ENCODE measurements at places on chromosomes 6 and 20.

DNA sequence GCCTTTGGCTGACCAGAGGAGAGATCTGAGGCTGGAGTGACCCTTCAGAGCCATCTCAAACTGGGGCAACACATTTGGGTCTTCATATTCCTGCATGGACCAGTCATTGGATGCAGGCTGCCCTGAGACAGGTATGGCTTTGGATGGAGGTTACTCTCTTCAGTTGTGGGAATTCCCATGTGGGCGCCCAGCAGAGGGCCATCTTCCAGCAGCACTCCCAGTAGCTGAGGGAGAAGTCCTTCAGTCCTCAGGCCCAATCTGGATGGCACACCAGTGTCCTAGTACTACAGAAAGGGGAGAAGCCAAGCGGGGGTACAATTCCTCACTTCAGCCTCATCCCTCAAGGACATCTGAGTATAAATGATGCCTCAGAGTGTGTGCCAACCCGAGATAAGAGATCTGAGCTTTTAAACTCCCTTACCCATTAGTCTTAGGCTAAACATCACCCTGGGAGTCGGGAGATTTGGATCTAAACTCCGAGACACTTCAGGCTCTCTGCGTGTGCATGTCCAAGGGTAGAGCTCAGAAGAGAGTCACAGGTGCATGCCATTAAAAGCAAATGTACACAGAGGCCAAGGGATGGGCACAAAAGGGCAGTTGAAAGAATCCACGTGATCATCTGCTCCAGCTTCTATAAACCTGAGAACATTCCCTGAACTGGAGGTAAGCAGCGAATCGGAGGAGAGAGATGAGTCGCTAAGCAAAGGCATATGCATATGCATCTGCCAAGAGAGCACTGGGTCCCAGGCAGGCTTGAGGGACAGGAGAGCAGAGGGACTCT lies 204.6 kb downstream of the CD83 start:
- no peak for DNase-seq

DNA sequence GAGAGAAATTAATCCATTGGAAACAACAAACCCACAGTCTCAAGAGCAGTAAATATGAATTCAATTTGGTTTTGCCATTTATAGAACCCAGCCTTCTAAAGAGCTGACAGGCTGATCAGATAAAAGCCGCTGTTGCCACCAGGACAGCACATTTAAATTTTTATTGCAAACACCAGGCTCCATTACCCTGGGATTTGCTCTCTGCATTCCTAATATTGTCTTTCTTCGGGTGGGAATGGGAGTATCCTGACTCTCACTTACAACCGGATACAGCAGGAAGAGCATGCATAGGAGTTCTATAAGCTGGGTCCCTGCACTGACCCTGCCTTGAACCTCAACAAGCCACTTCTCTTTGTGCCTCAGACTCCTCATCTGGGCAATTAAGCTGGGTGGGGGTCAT lies 142.9 kb downstream of the LRFN2 start:
- no peak for DNase-seq

GRCh38 chr6:163745536-163746400 lies 331.2 kb downstream of the QKI start:
- DNase-seq = no peak

DNA sequence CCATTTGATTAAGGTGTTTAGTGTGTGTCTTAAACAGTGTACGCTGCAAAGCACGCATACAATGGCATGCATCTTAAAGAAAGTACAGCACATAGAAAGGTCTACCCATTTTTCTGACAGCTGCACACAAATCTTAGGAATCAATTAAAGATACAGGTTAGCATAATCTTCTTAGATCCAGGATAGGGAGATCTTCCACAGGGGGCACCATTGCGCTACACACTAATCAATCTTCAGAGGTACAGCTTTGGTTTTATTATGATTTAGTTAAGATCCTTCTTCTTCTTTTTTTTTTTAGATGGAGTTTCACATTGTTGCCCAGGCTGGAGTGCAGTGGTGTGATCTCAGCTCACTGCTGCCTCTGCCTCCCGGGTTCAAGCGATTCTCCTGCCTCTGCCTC lies 63.7 kb upstream of the BEND3 start:
- DNase-seq = no peak

DNA sequence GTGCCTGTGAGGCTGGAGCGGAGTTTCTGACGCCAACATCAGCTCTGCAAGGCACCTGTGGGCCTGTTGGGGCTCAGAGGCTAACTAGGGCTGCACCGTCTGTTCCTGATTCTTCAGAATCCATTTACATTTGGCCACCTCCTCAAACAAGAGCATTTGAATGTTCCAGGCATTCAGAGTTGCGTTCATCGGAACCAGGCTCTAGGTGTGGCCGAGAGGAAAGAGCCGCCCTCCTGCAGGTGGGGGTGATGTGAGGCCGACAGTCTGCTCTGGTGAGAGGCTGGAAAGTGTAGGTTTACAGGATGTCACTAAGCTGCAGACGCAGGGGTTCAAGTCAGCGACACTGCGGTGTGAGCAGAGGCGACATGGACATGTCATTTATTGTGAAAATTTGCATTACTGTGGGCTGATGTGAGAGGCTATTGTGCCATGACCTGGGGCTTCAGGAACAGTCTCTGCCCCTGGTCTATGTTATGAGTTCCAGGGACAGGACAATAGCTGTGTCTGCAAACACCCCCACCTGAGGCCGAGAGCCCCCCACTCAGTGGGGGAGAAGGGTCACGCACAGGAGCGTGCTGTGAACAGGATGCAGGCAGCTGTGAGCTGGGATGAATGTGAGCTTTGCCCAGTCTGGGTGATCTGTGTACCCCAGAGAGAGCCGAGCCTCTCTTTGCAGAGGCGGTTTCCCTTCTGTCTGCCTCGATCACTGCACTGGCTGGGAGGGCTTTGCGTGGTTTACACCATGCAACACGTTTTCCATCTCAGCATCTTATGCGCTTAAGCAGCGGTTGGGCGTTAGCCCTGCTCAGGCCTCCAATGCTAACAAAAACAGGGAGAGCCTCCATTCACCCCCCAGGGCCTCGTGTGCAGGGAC lies 21.1 kb downstream of the SLCO4A1 start:
- no peak for DNase-seq

GRCh38 chr6:111600588-111601445 lies 4.9 kb downstream of the TRAF3IP2 start:
- DNase-seq = no peak

DNA sequence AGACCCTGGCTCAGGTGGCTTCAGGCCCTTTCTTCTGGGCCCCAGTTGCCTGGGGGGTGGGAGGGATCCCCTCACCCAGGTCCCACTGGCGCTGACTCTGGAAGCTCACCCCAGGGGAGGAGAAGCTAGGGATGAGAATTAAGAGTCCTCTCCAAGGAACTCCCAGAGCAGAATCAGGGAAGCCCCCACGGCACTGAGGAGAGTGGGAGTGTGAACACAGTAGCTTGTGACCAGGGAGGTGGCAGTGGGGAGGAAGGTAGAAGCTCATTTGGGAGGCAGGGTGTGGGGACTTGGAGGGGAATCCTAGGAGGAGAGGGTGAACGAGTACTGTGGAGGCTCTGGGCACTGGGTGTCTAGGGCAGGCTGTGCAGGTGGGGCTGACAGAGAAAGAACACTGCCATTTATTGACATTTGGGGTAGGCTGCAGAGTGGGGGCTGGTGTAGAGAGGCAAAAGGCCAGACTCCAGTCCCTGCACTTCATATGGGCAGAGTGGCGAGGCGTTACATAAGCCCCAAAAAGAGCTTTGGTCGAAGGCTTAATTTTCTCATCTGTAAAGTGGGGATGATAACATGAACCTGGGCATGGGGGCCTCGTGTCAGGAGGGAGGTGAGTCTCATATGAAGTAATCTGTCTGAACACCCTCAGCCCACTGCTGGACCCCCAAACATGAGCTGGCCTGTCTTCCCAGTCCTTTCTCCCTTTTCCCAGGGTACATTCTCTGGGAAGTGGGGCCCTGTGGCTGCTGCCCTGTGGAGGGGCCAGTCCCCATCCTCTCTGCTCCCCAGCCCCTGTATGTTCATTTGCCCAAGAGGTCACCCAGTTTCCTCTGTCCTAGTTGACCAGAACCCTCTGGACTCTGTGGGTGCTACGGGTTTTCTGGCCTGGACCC lies 80.5 kb downstream of the VEGFA start:
- DNase-seq = no peak

DNA sequence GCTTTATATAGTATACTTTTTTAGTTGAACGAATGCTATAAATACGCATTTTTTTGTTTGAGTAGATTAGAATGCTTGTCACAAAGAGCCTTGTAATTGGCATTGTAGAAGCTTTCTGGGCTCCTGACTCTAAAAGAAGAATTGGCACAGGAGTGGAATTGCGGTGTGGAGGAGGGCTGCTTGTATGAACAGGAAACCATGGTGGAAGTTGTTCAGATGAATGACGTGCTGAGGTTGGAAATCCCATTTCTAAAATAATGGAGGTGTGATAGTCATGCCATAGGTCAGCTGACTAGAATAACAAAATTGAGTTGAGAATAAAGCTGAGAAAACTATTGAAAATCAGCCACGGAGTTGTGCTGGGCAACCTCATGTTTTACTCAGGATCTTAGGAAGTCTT lies 174.9 kb downstream of the QKI start:
- DNase-seq = no peak

GRCh38 chr6:142292166-142292924 lies 9.5 kb upstream of the ADGRG6 start:
- DNase-seq = no peak

DNA sequence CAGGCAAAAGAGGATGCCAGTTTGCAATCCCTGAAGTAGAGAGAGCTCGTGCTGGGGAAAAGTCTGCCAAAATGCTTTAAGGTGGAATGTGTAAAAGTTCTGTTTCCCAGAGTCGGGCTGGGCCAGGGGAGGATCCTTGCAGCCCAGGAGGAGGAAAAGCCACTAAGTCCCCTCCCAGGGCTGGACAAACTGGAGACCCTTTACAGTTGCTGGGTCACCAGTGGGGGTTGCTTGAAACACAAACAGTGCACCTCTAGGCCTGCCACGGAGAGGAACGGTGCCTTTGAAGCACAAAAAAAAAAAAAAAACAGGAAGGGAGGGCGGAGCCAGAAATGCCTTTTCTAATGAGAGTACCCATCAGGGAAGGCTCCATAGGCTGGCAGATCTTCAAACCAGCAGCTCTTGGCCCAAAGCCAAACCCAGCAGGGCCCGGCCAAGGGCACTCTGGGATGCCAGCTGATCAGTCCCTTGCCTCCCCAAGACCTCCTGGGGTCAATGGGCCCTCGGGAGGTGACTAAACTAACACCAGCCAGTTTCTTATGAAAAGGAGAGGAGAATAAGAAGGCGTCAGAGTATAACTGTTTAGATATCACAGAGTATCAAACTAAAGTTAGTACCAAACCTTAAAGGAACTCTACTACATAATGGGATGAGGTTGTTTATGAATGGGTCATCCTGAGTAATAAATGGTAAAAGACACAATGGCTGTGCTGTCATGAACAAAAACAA lies 23.7 kb downstream of the HLA-A start:
- DNase-seq = peak; percentile 62

- DNase-seq = no peak
Measured at GRCh38 chr20:54642864-54643667, 167.7 kb downstream of the DOK5 start.

DNA sequence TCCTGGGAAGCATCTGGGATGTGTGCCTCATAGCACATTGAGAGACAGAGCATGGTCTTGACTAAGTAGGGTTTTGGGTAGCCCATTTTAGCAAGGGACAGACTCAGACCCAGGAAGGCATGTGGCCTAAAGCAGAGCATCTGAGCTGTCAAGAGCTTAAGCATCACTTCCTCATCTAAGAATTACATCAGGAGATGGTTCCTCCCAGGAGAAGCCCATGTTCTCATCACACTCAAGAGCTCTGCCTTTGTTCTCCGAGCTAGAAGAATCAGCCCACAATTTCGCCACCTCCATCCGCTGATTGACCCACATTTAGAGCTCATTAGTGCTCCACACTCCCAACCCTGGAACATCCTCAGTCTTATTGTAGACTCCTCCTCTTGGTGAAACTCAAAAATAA lies 68.3 kb downstream of the NPEPL1 start:
- DNase-seq = no peak

- DNase-seq = no peak
Measured at GRCh38 chr20:63858393-63859165, 2.7 kb upstream of the ABHD16B start.

DNA sequence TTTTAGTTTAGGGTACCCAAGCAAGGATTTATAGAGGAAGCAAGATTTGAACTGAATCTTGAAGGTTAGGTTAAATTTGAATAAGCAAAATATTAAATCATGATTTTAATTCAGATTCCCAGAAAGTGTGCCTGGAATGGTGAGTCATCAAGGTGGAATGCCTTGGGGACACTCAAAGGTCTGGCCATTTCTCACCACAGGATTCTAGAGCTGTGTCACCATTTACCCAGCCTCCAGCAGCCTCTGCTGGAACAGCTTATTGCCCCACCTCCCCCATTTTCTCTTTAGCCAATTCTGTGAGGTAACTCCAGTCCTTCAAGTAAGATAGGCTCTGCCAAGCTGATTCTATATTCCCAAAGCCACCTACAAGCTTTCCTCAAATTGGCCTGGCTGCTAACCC lies 181.4 kb downstream of the SIM1 start:
- no peak for DNase-seq

GRCh38 chr6:11356404-11357155 lies 124.1 kb upstream of the NEDD9 start:
- DNase-seq = no peak

DNA sequence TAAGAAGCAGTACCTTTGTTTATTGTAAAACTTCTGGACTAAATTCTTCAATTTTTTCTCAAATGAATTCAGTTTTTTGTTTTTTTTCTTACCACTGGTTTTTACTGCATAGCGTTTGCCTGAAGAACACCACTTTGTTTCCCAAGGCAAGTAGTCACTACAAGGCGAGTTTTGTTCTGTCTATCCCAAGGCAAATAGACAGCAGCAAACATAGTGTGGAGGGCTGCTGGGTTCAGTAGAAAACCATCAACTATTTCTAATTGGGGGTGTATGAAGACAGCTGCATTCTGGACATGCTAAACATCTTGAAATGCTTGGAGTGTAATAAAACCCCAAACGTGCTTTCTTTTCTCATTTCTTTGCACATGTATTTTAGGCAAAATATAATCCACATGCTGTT lies 197.4 kb downstream of the ESR1 start:
- DNase-seq = no peak

DNA sequence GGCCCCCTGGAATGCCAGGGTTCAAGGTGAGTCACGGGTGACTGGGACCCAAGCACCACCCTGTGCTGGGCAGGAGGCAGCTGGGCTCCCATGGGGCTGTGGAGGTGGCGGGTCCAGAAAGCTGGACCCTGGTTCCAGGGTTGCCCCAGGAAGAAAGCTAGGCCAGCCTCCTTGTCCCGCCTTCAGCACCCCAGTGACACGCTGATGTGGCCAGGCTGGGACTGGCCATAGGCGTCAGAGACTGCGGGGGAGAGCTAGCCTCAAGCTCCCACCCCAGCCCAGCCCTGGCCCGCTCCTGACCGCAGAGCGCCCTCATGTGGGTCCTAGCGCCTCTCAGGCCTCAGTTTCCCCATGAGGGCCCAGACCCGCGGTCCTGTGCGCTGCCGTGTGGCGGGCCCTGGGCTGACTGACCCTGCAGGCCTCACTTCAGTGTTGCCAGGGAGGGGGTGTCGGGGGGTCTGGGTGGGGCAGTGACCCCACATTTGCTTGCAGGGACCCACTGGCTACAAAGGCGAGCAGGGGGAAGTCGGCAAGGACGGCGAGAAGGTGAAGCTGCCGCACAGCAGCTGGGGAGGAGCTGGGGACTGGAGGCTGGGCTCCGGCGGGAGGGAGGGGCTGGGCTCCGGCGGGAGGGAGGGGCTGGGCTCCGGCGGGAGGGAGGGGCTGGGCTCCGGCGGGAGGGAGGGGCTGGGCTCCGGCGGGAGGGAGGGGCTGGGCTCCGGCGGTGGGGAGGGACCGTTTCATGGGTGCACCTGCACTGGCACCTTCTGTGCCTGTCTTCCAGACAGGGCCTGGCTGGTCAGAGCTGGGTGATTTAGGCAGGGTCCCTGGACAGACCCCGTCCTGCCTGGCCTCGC lies 7.9 kb downstream of the COL9A3 start:
- DNase-seq = peak; percentile 54

- no peak for DNase-seq
Measured at GRCh38 chr6:23608931-23609435, 517.0 kb upstream of the NRSN1 start.

Data from T-helper 22 cell (primary cell).